Activated T-cell treated with anti-CD3 and anti-CD28 coated beads, Interleukin-2, amount 50 U/mL, for 72 hours (primary cell): ENCODE measurements at places on chromosomes 16 and 17. TPM values are rescaled to one million over a fixed set of nuclear protein-coding genes. Genes with fewer than 3 reads are reported as not detected.
A peak's percentile ranks its signal among the peaks of the same experiment; 100 is the strongest.

GRCh38 chr16:11151885-11152629 lies 103.9 kb downstream of the SOCS1 start:
- no peak for DNase-seq

GRCh38 chr17:77730376-77730775 lies 228.1 kb upstream of the TNRC6C start:
- no peak for DNase-seq

GRCh38 chr16:65038100-65038499 lies 83.8 kb downstream of the CDH11 start:
- no peak for DNase-seq

- no peak for DNase-seq
These were observed 2.0 kb downstream of the ABCC12 start for GRCh38 chr16:48153774-48154173.

DNA sequence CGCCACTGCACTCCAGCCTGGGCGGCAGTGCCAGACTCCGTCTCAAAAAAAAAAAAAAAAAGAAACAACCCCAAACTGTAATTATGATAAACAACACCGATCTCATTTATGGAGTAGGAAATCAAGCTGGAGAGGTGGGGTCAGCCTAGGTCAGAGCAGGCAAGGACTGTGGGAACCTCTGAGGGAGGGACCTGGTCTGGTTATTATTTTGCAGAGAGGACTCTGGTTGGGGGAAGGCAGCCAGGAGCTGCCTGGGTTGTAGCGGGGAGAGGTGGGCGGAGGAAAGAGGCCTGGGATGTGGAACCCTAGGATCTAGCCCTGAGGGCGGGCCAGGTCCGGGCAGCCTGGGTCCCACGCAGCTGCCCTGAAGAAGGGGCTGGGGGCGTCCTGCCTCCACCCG lies 10.9 kb upstream of the HS3ST6 start:
- peak; percentile 16 for DNase-seq

DNA sequence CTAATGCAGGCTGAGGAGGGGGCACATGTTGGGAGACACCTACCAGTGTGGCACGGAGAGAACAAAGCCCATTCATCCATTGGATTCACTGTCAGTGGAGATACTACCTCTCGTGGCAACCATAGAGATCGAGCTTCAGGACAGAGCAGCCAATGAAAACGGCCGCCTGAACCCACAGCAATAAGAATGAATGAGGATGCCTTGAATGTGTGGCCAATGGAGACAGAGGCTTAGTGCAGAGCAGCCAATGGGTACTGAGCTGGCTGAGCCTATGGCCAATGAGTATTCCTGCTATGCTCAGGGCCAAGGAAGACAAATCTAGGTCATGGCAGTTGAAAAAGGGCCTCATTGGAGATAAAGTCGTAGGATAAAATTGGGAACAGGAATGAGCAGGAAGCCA lies 10.9 kb downstream of the ARHGEF15 start:
- DNase-seq = no peak

DNA sequence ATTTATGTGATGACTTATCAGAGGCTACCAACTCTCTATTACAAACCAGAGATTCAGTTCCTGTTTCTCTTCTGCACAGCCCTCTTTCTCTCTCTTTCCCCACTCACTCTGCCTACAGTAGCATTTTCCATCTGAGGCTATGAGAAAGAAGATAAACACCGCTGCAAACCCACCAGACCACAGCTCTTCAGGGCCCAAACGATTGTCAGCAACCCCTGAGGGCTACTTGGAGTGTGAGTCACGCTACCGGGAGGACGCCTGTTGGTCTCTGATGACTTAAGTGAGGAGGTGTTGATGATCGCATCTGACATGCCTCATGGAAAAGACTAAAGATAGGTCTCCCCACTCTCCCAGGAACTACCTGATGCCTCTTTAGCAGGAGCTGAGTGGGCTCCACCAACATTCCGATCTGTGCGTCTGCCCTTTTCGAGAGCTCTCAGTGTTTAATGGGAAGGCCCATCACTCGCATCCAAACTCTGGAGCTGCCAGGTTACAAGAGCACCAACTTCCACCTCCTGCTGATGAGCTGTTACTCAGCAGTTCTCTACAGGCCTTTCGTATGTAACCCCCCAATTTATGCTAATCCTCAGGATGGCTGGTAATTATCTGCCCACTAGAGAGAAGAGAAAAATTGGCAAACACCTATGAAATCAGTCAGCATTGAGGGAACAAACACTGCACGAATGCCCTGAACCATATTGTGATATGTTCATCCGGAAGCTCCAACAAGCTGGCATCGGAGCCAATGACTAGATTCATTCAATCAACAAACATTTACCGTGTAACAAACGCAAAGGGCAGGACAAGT lies 9.2 kb downstream of the GRIN2A start:
- no peak for DNase-seq

DNA sequence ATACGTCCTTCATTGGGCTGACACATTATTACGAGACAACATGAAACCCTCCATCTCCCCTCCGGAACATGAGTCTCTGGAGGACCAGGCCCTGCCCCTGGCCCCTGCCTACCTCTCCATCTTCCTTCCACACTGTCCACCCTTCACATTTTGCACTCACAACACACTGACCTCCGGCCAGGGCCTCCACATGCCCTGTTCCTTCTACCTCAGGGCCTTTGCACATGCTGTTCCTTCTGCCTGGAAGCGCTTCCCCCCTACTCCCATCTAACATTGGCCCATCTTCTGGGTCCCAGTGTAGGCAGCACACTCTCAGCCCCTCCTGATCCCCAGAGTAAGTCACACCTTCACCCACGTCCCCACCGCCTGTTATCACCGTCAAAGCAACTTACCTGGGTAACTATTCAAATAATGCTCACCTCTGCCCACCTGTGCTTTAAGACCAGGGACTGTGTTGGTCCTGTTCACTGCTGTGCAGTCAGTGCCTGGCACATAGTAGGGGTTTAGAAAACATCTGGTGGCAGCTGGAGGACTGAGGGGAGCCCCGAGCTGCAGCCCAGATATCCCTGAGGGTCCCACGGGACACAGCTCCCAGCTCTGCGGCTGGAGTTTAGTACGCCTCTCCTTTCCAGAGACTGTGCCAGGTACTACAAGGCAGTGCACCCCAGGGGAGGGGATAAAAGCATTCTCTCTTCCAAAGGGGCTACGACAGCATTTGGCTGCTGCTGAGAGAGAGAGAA lies 27.2 kb downstream of the RPH3AL start:
- DNase-seq = no peak

- no peak for DNase-seq
These were observed 3.8 kb upstream of the NPB start for GRCh38 chr17:81898029-81898866.

DNA sequence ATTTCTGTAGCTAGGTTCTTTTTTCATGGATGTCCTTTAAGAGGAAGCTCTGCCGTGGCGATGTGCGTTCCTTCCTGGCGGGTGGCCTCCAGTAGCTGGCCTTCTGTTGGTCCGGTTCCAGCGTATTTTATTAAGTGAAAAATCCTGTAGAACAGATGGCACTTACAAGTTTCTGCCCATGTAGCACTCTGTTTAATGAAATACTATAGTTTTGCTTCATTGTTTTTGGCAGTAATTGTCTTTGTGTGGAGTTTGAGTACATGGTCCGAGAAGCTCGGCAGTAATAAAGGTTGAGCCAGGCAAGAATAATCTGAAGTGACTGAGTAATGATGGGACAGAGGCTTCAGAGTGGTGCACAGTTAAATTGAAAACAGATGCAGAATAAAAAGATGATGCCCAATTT lies 20.4 kb downstream of the USP10 start:
- no peak for DNase-seq

DNA sequence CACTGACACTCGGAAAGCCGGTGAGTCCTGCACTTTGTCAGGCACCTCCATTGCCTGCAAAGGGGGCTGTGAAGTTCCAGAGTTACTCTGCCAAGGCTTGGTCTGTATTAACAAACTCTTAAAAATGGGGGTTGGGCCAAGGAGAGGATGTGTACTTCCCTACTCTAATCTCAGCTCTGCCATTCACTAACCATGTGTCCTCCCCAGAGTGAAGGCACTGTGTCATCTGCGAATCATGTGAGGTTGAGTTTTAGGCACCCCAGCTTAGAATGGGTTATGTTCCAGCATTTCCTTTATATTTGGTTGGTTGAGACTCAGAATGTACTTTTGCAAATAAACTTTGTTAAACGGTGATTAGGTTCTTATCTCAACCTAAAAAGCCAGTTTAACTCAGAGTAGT lies 24.9 kb downstream of the ERCC4 start:
- DNase-seq = no peak

DNA sequence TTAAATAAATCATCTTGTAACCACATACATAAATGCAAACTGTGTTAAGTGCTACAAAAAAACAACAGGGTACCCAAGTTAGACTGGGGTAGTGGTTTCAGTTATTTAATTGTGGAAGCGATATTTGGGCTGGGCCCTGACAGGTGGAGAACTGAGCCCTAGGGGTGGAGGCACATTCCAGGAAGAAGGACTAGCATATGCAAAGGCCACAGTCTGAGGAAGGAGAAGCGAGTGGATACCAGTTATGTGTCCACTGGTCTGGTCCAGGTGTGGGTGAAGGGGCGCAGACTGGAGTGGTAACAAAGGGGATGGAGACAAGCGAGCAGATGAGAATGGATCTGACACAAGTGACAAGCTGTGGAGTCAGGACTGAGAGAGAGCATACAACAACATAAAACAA lies 22.9 kb downstream of the TXNDC11 start:
- no peak for DNase-seq

GRCh38 chr17:81832608-81833159 lies 407 bp downstream of the MCRIP1 start:
- peak; percentile 67 for DNase-seq

GRCh38 chr16:58160855-58161254 lies 31.7 kb upstream of the CFAP20 start:
- DNase-seq = no peak

RCVRN gene
- total RNA-seq = not detected

HBQ1 gene
- not detected for total RNA-seq

PIPOX gene
- 9.4 TPM for total RNA-seq

MYLK3 gene
- 0.81 TPM for total RNA-seq

TMEM170A gene
- total RNA-seq = 34.9 TPM

CD300A gene
- total RNA-seq = 3.9 TPM

SLC22A31 gene
- 1.3 TPM for total RNA-seq
